Amniotic epithelial cell (primary cell): ENCODE measurements at places on chromosomes 12 and 14.

GRCh38 chr12:92444763-92445162 lies 258.0 kb upstream of the PLEKHG7 start:
- DNase-seq: no peak

- no peak for DNase-seq
Observed at GRCh38 chr14:72315714-72316113, 383.5 kb downstream of the RGS6 start.

DNA sequence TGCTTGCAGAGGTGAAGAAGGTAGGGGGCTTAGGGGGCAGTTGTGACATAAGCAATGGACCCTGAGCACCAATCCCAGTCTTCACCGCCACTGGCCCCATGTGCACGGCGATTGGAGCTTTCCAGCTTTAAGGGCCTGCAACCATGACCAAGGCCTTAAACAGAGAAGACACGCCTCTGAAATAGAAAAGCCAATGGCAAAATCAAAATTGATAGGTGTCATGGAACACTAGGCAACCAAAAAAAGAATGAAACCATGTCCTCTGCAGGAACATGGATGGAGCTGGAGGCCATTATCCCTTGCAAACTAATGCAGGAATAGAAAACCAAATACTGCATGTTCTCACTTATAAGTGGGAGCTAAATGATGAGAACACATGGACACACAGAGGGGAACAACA lies 146.3 kb downstream of the SCARB1 start:
- no peak for DNase-seq

GRCh38 chr12:43289426-43289801 lies 262.6 kb downstream of the ADAMTS20 start:
- peak; percentile 67 for DNase-seq

DNA sequence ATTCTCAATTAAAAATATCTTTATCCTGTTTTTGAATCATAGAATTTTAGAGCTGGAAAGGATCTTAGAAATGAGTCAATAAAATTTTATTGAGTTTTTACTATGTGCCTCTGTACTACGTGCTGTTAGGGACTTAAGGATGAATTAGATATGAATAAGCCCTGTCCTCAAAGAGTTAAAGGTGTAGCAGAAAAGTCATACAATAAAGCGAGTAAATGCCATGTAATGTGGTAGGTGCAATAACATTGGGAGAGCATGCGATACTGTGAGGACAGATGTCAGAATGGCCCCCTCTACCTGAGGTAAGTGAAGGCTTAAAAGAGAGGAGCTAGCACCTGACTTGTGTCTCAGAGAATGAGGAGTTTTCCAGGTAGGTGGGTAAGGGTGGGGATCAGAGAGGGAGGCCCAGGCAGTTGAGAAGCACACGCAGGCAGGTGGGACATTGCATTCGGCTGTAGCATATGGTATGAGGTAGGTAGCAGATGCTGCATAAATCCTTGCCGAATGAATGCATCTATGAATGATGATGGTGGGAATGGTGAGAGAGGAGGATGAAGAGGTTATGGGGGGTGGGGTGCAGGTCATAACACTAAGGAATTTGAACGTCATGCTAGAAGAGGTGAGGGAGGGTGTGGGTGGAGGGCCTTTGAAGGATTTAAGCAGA lies 35.4 kb upstream of the ATP23 start:
- no peak for DNase-seq

GRCh38 chr12:97276661-97277429 lies 185.8 kb upstream of the RMST start:
- DNase-seq: no peak

GRCh38 chr12:6215120-6215807 lies 15.1 kb downstream of the CD9 start:
- DNase-seq: no peak

GRCh38 chr12:4787965-4788364 lies 67.8 kb downstream of the GALNT8 start:
- no peak for DNase-seq

DNA sequence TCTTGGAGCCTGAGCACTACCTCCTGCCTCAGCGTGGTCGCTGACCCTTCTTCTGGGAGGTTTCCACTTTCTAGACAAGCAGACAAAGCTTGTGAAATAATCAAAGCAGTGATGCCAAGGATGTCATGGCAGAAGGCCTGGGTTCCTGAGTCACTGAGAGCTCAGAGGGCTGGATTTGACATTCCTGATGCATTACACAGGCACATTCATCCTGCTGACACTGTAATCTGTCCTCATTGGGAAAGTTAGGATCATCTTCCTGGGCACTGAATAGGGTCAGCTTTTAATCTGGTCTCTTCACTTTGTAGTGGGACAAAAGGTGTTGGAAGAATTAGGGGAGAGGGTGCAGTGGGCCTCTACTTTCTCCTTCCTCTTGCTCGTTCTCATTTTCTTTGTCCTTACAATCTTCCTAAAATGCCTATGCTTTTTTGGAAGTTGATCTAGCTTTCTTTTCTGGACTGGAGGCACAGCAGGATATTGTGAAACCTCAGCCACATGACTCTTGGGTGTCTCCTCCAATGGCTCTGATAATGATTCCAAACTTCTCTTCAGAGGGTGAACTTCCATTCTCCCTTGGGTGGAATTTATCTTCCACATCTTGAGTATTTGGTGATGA lies 29.6 kb downstream of the EEA1 start:
- peak; percentile 98 for DNase-seq

DNA sequence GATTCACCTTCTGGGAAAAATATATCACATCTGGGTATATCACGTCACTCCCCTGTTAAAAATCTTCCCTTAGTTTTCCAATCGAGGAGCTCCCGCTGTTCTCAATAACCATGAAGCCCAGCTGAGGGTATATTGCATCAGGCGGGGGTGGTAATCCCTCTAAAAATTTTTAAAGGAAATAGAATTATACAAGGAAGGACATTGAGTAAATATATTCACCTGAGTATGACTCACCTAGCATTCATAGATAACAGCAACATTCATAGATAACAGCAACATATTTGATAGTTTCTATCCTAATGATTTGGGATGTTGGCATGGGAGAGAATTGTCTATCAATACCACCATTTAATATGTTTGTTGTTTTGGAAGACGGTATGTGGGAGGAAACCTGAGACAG lies 473.6 kb downstream of the RMST start:
- DNase-seq: no peak

DNA sequence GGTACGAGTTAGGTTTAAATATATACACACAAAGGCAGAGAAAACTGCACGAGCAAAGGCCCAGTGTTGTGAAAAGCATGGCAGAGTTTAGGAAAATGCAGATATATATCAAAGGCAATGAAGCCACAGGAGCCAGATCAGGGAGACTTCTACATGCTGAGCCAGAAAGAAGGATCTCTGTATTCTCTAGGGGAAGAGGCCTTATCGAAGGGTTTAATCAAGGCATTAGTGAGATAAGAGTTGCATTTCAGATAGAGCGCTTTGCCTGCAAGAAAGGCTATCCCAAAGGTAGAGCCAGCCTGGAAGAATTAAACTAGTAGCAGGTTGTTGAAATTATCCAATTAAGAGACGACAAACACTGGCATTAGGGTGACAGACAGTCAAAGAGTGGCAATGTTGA lies 7.6 kb downstream of the PTPRO start:
- no peak for DNase-seq

DNA sequence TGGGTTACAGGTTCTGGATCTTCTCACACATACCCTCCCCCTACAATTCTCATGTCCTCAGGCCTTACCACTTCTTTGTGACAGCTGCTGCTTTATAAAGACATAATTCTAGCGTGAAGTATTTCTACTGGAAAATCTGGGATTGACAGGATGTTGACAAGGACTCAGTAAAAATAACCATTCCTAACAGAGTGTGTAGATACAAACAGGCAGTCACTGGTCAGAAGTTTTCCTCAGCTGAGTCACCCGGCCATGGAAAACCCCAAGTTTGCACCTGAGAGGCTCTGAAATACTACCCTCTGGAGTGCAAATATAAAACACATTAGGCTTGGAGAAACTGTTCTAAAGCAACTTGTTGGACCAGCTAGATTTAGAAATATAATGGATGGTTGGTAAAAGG lies 54.4 kb downstream of the SPPL3 start:
- DNase-seq: peak; percentile 65

DNA sequence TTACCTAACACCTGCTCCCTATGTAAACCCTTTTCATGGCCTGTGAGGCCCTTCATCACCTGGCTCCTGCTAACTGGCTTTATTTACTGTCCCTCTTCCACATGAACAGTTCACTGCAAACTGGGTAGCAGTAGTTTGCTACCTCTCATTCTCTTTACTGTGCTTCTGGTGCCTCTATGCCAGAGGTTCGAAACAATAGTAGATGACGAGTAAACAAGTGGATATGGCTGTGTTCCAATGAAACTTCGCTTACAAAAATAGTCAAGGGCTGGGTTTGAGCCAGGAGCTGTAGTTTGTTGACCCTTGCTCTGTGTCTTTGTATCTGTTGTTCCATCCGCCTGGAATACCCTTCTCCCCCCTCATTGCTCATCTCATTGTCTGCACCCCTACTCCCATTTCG lies 233.6 kb upstream of the RMST start:
- no peak for DNase-seq

DNA sequence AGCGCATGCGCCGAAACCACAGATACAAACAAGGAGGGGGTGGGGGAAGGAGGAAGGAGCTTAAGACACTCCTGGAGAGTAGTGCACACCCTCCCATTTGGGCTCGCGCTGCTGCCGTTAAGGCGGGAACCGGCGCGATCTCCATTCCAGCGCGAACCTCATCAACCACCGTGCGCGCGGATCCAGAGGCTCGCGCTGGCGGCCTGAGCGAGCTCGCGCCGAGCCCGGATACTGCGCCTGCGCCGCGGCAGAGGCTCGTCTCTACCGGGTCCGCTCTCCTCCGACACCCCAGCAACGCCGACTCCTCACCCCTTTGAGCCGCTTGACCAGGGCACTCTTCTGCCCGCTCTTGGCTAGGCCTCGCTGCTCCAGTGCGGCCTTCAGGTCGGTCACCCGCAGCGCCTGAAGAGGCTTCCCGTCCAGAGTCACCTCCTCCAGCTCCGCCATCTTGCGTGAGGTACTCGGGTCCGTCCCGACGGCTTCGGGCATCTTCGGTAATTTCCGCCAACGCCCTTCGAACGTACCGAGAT lies at the start of gene ACIN1:
Gene ACIN1, minus strand, starts transcription at position 471 of the 530 bp plus-strand sequence. Its CDS starts 24 bp downstream, at position 447.
- DNase-seq: peak; percentile 80

DNA sequence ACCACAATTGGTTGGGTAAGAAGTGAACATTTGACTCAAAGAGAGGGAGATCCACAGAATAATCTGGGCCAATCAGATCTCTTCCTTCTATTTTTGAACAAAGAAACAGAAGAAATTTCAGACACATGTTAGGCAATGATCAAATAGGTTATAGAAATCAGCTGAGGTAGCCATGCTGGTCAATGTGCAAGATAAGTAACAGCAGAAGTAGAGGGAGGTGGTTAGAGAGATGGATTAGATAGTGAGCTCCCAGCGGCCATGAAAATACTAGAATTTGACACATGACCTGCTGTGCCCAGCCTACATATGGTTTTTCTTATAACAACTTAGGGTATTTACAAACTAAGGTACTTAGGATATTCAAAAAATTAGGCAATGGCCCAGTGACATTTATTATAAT lies 230.9 kb upstream of the ARID2 start:
- no peak for DNase-seq

GRCh38 chr14:54920052-54920451 lies 17.4 kb upstream of the GCH1 start:
- no peak for DNase-seq

GRCh38 chr12:83106873-83107272 lies 420.2 kb downstream of the TMTC2 start:
- DNase-seq: no peak

DNA sequence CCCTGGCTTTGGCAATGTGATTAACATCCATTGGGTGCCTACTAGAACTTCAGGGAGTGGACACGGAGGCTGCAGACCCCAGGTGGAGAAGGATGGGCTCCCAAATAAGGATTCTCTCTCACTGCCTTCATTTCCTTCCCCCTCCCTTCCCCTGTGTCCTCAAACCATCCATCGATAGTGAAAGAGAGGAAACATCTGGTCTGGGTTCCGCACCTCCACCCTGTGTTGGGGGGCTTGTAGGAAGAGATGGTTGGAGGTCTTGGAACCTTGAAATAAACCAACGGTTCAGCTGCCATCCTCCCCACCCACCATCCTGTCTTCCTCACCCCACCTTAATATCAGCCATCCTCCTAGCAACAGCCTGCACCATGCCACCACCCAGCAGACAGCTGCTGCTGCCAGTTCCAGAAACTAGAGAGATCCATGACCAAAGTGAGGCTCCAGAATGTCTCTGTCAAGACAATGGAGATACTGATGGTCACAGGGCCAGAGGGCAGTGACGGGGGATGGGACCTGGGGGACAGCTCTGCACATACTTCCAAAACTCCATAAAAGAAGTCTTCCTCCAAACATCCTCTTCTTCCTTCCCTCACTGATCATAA lies 153.1 kb upstream of the CCND2 start:
- no peak for DNase-seq

GRCh38 chr14:37124614-37125013 lies 47.8 kb downstream of the SLC25A21 start:
- DNase-seq: peak; percentile 35

- DNase-seq: no peak
Observed at GRCh38 chr12:102394200-102394599, 86.2 kb downstream of the IGF1 start.

GRCh38 chr14:78412475-78412874 lies 242.3 kb downstream of the NRXN3 start:
- DNase-seq: no peak

DNA sequence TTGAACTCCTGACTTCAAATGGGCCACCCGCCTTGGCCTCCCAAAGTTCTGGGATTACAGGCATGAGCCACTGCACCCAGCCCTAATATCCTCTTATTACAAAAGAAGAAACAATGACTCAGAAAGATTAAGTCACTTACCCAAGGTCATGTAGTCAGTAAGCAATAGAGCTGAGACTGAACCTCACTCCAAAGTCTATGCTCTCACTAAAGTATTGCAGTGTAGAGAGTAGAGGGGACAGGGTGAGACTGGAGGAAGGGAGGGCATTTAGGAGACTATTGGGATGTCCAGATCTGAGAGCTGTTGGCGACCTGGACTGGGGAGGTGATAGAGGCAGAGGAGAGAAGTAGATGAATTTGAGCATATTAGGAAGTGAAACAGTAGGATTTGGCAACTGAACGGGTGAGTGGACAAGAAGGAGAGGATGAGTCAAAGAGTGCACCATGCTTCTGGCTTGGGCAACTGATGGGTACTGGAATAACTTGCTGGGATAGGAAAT lies 11.8 kb downstream of the P2RX7 start:
- peak; percentile 70 for DNase-seq
